Hematopoietic multipotent progenitor cell treated with erythropoietin and hydrocortisone succinate and interleukin-3 and kit ligand, for 17 days (in vitro differentiated cells): ENCODE measurements at places on chromosomes 1 and 21.
A peak's percentile ranks its signal among the peaks of the same experiment; 100 is the strongest.

GRCh38 chr1:41681331-41682098, 197.0 kb upstream of the EDN2 start:
- no peak for DNase-seq

DNA sequence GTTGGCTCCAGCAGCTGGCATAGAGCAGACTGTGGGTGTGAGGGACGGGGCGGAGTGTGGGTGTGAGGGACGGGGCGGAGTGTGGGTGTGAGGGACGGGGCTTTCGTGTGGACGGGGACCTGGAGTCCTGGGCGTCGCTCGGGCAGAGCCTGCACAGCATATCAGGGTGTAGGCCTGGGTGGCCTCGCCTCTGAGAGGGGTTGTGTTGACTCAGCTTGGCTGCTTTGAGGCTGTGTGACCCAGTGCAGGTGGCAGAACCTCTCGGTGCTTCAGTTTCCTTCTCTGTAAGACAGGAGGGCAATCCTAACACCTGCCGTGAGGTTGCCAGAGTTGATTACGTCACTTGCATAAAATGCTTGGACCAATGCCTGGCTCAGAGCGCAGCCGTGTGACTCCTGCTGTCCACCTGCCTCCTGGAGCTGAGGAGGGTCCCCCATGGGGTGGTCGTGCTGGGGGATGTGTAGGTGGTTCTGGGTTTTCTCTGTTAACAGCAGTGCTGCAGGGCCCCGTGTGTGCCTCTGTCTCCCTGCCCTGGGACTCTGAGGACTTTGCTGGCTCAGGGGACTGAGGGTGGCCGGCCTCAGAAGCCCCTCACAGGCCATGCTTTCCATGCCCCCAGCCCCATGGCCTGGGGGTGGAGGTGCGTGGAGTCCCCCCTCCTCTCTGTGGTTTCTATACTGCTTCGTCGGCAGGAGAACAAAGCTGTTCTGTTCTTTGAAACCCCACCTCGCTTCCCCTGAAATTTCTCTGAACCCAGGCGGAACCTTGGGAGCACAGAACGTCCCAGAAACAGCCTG, 15.4 kb downstream of the PDXK start:
- DNase-seq, result peak; percentile 79

DNA sequence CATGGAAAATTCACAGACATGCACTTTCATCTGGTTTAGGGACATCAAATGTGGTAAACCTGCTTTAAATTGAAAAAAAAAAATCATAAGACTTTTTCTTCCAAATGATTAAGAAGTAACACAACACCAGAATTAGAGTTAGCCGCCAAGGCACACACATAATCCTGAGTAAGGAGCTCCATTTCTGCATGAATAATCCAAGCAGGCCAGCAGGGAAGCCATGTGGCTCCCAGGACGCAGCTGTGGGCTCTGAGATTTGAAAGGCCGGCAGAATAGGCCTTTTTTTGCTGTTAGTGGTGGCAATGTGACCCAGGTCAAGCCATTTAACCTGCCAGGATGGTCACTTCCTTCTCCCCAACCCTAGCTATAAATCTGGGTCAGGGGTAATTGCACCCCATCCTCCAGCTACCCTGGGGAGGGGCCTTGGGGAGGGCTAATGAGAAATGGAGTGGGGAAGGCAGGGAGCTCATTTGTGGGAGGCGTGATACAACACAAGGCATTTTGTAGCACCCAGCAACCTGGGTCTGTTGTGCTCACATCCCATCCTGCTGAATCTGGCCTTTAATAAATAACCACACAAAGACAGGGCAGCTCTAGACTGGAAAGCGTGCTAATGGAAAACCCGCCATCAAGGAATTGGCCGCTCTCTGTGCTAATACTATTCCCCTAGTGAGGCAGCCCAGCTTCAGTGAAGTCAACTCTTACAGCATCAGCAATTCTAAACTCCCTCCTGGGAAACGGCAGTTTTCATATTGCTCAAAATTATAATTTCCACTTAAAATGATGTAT, 178.5 kb downstream of the RHOU start:
- DNase-seq, result no peak

GRCh38 chr1:24341260-24341659, 22.1 kb downstream of the GRHL3 start:
- DNase-seq, result no peak

GRCh38 chr1:8419861-8420260, 101.9 kb downstream of the SLC45A1 start:
- DNase-seq, result no peak

DNA sequence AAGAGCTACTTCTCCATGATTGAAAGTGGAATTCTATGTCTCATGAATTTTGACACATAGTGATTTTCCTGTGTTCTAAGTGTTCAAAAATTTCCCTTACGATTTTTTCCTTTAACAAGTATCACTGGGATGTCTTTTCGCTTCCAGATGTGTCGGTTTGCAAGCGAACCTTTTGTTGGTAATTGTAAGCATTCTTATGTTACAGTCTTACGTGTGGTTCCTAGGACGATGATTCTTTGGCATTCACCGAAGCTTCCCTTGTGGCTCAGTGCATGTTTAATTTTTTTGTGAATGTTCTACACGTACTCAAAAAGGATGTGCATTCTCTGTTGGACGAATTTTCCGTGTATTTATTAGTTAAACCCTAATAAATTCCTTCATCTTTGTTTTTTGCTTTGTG, 211.6 kb downstream of the CAMTA1 start:
- no peak for DNase-seq

- DNase-seq, result no peak
Measured at GRCh38 chr1:94068999-94069918, 51.7 kb downstream of the ABCA4 start.

DNA sequence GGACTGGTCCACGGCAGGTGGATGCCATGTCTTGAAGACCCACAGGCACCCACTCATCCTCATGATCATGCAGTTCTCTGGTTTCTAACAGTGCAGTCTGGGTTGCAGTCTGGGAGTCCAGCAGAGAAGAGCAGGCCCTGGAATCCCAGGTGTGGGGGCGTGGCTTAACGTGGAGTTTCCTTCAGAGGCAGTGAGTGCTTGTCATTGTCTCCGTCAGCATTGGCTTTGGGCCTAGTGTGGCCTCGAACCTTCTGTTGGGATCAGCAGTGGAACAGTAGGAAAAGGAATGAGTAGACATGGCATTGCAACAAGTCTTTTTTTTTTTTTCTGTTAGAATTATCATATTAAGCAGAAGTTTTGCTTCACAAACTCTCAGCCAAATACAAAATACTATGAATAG, 12.8 kb downstream of the LGALS8 start:
- no peak for DNase-seq

DNA sequence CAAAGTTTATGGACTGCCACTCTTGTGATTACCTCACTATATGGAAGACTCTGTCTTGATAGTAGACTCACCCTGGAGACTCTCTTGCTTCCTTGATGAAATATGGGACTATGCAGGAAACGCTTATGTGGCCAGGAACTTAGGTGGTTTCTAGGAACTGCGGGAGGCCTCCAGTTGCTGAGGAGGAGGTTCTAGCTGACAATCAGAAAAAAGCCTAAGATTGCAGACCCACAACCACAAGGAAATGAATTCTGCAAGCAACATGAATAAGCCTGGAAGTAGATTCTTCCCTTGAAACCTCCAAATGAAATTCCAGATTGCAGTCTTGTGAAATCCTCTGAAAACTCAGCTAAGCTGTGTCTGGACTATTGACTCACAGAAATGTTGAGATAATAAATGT, 88.9 kb upstream of the COL11A1 start:
- DNase-seq, result no peak

- peak; percentile 28 for DNase-seq
Measured at GRCh38 chr1:153526132-153526543, 9.7 kb downstream of the S100A6 start.

- no peak for DNase-seq
Measured at GRCh38 chr1:42552636-42553035, 89.5 kb downstream of the CCDC30 start.

GRCh38 chr1:109259674-109260557, 10.6 kb downstream of the CELSR2 start:
- DNase-seq, result no peak

DNA sequence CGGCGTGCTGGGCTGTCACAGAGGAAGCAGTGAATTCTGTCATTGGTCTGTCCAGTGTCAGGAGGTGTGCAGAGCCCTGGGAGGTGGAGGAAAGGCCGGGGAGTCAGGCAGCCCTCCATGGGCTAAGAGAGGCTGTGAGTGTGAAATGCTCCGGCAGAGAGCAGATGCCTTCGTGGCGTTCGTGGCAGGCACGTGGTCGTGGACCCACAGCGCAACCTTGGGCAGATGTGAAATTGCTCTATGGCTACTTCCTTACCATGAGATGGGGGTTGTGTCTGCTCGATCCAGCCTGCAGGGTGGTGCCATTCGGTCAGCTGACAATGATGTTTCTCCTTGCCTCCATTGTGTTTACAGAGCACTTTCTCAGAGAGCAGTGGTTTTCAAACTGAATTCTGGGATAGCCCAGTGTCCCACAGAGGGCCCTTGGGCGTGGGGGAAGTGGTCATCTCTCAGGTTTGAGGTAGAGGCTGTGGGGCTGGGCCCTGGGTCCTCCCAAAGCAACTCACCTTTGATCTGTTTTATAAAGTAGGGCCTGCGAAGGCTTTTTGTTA, 27.9 kb downstream of the TNFRSF1B start:
- DNase-seq, result no peak

GRCh38 chr21:39319814-39320332, 6.4 kb upstream of the BRWD1 start:
- no peak for DNase-seq

DNA sequence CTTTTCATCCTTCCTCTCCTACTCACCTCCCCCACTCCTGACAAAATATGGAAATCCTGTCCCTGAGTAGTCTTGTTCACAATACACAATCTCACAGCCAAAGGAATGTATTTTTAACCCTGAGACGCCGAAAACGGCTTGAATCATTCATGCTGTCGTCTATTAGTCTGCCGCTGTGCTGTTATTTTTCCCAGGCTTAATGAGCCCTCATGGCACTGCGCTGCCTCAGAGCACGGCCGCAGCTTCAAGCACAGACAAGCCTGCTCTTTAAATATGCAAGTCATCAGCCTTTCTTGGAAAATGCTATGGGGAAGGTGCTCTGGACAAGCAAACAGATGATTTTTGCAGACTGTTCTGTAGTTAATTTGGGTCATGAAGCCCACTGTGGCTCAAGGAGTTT, 302.7 kb downstream of the DISC1 start:
- no peak for DNase-seq

DNA sequence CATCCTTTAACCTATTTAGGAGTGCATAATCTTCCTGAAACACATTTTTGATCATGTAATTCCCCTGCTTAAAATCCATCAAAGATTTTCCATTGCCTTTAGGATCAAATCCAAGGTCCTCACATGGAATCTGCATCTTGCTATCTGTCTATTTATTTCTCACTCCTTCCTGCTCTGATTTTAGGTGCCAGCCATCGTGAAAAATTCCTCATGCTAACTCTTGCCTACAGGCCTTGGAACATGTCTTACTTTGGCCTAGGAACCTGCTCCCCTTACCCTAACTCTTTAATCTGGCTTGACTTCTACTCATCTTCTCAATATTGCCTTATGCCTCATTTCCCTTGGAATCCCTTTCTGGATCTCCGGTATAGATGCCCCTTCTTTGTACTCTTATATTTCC, 1074.3 kb downstream of the TTLL7 start:
- DNase-seq, result no peak

DNA sequence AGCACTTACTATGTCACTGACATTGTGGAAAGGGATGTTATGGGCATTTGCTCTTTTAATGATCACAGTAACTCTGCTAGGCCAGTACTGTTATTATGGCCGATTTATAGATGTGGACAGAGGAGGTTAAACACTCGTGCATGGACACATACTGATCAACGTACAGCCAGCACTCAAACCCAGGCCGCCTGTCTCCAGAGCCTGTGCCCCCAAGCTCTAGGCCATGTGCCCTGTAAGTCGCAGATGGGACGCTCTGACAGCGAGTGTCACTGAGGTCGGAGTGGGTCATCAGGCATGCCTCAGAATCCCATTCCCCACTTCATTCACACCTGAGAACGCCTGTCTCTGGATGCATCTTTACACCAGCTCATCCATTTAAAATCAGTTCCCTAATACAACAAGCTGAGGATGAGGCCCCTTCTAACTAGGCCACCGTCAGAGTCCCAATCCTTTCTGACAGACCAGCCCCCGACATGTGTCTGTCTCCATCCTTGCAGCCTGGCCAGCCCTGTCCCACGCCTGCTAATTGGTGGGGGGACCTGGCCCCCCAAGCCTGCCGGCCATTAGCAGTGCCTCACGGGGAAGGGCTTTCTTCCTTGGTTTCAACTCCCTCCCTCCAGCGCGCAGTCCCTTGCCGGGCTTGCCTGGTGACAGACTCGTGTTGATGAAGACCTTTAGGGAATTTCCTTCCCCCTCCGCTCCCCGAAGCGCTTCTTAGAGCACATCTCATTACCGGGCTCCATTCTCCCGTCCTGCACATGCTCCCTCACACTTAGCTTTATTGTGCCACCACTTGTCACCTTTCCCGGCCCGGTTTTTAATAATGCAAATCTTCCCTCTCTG, 436.8 kb downstream of the KIF26B start:
- no peak for DNase-seq

DNA sequence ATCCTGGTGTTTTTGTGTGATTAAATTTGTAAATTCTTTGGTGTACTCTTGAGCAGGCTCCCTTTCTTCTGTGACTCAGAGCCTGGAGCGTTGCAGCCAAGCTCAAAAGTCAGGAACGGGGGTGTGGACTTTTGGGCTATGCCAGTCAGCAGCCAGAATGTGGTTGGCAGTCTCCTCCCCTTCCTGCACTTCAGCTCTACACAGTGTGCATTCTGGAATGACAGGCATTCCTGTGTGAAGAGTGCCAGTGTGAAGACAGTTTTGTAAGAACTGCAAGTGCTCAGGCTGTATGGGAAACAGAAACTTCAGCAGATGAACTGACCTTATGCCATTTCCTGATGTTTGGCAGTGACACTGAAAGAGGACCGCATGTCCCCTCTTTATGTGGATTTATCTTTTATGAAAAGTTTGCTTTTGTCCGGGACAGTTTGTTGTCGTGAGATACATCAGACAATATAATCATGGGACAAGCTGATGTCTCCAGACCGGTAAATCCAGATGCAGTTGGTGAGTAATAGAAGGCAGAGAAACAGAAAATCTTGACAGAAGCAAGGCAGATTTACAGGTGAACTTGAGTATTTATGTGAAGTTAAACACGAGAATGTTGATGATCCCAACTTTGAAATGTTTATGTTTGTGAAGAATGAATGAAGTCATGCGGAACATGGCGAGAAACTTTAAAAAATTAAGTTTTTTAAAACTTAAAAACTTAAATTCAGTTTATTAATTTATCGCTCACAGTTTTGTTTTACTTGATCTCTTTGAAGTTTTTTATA, 67.7 kb upstream of the RCC1 start:
- peak; percentile 50 for DNase-seq

GRCh38 chr1:27233667-27234048, 774 bp upstream of the WDTC1 start:
- peak; percentile 56 for DNase-seq

DNA sequence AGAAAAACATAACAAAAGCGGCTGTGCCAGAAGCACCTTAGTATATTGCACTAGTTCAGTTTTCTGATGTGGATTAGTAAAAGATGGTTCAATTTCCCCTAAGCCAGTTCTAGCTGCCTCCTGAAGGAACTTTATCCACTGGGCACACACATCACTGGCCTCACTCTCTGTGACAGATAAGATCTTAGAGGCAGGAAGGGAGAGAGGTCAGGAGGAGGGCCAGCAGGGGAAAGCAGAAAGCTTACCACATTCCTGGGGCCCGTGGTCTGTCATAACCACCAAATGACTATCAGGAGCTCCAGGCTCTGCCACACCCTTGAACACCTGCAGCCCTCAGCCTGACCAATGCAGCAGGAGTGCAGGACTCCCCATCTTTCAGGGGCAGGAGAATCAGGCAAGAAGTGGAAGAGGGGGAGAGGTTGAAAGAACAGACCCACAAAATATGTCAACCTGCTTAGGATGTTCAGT, 37.8 kb downstream of the LRRC71 start:
- no peak for DNase-seq

- no peak for DNase-seq
Measured at GRCh38 chr1:57102561-57103326, 136.9 kb upstream of the C8B start.
